Activated naive CD4-positive, alpha-beta T cell (primary cell): ENCODE measurements at places on chromosomes 4 and X.

DNA sequence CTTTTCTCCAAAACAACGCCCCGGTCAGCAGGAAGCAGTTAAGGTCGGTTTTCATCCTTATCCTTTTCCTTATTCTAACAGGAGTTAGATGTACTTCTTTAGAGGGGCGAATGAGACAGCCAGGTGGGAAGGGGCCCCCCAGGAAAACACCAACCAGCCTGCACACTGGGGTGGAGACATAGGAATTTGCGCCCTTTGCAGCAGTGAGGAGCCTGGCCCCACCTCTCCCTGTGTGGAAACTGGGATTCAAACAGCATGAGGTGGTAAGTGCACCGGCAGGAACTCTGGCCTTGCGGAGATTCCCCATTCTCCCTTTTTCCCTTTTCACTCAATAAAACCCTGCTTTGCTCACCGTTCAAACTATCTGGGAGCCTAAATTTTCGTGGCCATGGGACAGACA, 8.0 kb upstream of the FAM47C start:
- DNase-seq = no peak

DNA sequence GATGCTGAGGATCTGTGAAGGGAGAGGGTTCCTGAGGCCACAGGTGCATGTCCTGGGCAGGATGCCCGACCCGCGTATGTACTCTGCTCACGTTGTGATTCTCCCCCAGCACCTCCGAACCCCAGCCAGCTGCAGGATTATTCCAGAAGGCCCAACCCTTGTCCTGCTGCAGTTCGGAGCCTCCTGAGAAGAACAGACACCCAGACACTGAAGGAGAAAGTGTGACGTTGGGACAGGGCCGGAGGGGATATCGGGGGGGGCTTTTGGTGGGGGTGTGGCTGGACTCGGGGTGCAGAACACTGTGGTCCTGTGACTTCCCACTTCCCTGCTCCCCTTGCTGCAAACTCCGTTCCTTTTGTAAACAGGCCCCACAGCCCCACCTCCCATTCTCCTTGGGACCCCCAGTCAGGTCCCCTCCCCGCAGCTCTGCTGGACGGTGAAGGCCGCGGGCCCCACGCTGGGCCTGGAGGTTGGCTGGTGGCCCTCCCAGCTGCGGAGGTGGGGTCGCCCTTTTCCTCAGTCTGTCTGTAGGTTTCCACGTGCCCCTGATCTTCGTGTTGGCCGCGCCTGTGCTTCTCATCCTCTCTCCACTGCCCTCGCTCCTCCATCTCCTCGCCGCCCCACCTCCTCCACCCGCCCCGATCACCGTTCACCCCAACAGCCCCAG, 83.0 kb upstream of the ADRA2C start:
- DNase-seq = no peak

DNA sequence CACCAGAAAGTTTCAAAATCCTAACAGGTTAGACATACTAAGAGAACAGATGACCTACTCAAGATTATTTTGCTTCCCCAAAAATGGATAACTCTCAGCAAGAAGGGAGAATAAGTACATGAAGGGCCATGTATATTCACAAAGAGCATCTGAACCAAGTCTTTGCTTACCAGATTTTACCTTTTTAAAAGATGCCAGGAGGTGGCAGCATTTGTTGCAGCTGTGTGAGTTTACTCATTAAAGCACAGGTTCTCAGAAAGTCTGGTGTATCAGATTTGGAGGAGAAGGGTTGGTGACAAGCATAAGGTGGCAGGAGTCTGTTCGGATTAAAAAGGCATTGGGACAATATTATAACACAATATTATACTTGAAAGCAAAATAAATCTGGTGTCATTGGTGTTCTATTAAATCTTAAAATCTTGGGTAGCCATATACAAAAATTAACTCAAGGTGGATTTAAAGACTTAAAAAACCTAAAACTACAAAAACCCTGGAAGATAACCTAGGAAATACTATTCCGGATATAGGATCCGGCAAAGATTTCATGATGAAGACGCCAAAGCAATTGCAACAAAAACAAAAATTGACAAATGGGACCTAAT, 51.3 kb upstream of the NFKB1 start:
- peak; percentile 6 for DNase-seq

DNA sequence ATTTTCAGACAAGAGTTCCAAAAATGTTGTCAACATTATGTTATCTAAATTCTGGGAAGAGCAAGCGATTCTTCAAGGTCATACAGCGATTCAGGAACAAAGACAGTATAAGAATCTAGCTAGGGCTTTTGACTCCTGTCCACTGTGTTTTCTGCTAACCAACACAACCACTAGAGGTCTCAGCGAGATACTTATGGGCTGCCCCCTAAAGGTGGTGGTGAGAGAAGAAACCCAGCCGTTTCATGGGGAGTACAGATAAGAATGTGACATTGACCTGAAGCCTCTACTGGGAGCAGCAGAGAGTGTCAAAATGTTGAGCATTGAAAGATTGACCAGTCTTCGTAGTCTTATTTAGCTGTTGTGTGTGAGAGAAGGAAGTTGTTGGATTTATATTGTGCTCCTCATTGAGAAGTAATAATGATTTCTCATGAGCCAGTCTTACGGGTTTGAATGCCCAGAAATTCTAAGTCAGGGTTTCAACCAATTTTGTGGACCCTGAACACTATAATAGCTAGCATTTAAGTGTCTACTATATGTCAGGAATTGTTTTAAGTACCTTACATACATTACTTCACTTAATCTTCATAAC, 168.3 kb downstream of the SPRY1 start:
- DNase-seq = no peak
